ENCODE measurements at places on chromosomes 6 and 20.

- no peak for DNase-seq
Observed at GRCh38 chr6:17276766-17277165, 4.4 kb upstream of the RBM24 start.

- DNase-seq: no peak
Observed at GRCh38 chr6:73177221-73177944, 47.9 kb downstream of the KHDC1L start.

DNA sequence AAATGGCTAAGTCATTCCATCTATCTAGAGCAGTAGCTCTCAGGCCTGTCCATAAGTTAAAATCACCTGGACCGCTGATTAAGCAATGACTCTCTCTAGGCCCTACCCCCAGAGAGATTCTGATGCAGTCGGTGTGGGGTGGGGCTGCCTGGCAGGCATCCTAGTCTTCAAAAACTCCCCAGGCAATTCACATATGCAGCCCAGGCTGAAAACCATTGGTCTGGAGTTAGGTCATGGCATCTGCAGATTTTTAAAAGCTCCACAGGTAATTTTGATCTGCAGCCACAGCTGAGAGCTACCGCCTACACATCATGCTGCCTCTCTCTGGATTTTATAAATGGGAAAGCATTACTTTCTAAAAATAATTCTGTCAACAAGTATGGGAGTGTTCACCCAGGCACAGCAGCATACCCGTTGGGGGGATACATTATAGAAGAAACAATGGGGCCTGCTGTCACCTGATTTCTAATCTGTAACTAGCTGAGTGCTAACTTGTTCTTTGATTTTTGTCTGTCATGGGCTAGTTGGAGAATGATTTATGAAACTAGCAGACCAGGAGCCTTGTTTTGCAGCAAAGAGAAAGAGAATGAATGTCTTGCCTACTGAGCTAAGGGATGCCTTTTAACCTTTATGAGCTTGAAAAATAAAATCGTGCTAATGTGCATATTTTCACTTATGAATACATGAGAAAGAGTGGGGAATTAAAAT lies 44.1 kb upstream of the ATXN1 start:
- DNase-seq: no peak

- DNase-seq: no peak
Observed at GRCh38 chr6:167408235-167408869, 83.5 kb downstream of the TTLL2 start.

Measured in AML-193 (cell line).